ENCODE measurements at places on chromosomes 5 and 9. TPM values are rescaled to one million over a fixed set of nuclear protein-coding genes. Genes with fewer than 3 reads are reported as not detected.

CDH18 gene
- total RNA-seq, result 18.8 TPM

DNA sequence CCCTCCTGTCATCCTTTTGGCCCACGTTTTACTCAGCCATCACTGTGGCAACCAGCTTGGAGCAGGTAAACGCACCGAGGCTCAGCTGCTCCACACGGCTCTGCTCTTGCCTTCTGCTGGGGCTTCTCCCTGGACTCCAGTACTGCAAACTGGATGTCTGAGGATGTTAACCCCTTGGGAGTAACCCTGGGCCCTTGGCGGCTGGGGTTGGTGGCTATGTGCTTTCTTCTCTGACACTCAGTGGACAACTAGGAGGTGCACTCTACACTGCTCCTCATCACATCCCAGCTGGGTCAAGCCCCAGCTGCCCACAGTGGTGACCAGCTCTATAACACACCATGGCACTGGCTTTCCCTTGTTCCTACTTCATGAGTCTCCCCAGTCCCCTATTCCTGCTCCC, 12.2 kb upstream of the CYSTM1 start:
- no peak for DNase-seq

DNA sequence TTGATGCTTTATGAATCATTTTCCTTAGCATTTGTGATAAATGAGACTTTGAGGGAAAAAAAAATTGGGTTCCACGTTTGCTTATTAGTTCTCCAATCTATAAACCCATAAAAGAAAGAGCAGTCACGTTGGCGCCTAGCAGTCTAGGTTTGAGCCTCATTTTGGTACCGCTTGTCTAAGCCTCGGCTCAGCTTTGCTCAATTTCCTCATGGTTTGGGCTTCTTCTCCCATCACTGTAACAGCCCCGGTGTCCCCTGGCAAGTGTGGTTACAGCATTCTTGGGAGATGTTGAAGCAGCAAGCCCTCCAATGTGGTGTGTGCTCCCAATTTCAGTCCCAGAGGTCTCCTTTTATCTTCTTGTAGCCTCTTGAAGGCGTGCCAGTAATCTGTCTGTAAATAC, 578.4 kb downstream of the CDK5RAP2 start:
- no peak for DNase-seq

DNA sequence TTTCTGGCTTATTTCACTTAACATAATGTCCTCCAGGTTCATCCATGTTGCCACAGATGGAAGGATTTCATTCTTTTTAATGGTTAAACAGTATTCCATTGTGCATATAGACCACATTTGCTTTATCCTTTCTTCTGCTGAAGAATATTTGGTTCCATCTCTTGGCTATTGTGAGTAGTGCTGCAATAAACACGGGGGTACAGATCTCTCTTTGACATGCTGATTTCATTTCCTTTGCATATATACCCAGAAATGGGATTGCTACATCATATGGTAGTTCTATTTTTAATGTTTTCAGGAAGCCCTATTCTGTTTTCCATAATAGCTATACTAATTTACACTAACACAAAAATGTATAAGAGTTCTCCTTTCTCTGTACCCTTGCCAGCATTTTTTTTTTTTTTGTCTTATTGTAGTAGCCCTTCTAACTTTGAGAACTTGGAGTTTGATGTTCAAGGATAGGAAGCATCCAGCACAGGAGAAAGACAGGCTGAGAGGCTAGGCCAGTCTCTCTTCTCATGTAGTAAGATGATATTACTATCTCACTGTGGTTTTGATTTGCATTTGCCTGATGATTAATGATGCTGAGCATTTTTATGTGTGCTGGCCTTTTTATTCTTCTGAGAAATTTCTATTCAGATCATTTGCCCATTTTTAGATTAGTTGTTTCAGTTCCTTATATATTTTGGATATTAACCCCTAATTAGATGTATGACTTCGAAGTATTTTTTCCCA, 592.2 kb upstream of the ZNF608 start:
- no peak for DNase-seq

DNA sequence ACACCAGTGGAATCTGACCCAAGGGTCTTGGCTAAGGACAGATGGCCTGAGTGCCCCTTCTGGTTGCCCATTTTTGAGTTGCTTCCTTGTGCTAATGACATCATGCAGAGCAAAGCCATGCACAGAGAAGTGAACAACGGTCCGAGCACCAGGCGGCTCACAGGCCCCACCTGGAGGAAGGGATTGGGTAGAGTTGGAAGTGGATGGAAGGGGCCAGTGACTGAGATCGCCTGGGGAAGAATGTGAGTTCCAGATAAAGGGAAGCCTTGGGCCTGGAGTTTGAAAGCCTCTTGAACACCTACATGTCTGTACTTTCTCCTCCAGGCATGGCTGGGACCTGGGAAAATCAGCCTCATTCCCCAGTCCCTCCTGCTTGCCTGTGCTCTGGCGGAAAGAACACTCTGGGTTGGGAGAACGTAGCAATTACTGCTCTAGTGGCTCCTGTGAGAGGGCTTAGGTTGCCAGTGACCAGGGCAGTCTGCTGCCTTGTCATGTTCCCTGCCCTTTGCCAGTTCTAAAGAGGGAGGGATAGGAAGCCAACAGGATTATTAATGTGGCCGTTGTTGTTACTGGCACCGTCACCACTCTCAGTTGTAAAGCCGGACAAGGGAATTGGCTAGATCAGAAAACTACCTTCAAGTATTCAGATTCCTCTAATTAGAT, 62.5 kb upstream of the PTPN3 start:
- DNase-seq, result no peak

- DNase-seq, result no peak
Measured at GRCh38 chr5:53994148-53994547, 316.2 kb downstream of the ARL15 start.

DNA sequence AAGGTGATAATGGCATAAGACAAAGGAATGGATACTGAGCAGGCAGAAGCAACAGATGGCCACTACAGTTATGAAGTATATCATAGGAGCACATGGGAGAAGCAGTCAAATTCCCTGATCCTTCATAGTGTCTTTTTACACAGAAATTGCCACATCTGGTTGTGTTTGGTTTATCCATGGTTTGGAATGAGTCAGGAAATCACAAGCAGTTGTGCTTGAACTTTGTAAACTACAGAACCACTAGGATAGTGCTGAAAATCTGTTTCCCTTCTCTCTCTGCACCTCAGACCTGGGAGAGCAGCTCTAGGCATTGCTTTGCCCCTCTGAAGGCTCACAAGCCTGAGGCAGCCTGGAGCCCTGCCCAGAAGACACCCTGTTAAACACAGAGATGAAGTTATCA, 134.0 kb downstream of the DMRT2 start:
- no peak for DNase-seq

DNA sequence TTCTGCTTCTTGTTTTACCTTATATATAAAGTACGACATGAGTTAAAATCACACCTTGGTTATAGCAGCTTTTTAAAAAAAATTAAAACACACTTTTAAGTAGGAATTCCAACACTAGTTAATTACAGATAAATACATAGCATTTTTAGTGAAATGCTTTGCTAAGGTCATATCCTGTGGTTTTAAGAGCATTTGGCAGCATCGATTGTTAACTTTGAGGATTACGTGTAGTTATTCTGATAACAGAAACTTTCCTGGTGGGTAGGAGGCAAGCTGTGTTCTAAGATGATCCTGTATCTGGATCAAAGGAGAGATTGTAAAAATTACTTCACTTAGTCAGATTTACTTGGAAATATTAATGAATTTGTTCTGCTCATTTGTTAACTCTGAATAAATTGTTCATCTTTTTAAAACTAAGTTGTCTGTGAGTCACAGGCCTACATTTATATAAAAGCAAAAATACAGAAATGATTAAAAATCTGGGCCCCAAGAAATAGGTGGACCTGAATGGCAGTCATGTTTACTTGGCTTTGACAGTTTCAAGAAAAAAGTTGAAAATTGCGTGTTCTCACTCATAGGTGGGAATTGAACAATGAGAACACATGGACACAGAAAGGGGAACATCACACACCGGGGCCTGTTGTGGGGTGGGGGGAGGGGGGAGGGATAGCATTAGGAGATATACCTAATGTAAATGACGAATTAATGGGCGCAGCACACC, 58.3 kb downstream of the TRIO start:
- no peak for DNase-seq
